ENCODE measurements at places on chromosomes 7 and 10. TPM values are rescaled to one million over a fixed set of nuclear protein-coding genes. Genes with fewer than 3 reads are reported as not detected.

The LIPF gene
- not detected for total RNA-seq

The PTPRN2 gene
- total RNA-seq = 12.5 TPM

The LRRC61 gene
- total RNA-seq = 11.8 TPM

The PDE6C gene
- not detected for total RNA-seq

The TMEM229A gene
- total RNA-seq = 0.32 TPM

The DRGX gene
- total RNA-seq = 0.10 TPM

The AGAP9 gene
- 17.4 TPM for total RNA-seq

The SEMA3A gene
- 9.7 TPM for total RNA-seq

The IFIT1B gene
- total RNA-seq = not detected

The SHH gene
- 9.6 TPM for total RNA-seq

The CFAP70 gene
- total RNA-seq = 0.94 TPM

DNA sequence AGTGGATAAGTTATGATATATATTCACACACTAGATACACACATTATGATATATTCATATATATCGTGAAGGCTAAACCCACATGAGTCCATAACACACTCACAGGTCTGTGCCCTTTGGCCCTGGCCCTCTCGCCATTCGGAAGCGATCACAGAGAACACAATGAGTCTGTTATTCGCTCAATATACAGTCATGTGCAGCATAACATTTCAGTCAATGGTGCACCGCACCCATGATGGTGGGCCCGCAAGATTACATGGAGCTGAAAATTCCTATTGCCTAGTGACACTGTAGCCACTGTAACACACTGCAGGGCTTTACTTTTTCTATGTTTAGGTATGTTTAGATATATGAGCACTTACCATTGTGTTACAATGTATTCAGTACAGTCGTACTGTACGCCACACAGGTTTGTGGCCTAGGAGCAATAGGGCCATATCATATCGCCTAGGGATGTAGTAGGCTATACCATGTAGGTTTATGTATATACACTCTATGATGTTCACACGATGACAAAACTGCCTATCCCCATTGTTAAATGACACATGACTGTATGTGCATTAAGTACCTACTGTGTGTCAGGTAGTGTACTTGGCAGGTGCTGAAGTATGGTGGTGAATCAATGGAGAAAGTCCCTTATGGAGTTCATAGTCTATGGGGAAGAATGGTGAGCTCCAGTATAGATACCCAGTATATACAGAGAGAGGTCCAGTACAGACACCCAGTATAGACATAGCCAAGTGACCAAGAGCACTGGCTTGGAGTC lies 198.8 kb upstream of the KLF14 start:
- no peak for DNase-seq

DNA sequence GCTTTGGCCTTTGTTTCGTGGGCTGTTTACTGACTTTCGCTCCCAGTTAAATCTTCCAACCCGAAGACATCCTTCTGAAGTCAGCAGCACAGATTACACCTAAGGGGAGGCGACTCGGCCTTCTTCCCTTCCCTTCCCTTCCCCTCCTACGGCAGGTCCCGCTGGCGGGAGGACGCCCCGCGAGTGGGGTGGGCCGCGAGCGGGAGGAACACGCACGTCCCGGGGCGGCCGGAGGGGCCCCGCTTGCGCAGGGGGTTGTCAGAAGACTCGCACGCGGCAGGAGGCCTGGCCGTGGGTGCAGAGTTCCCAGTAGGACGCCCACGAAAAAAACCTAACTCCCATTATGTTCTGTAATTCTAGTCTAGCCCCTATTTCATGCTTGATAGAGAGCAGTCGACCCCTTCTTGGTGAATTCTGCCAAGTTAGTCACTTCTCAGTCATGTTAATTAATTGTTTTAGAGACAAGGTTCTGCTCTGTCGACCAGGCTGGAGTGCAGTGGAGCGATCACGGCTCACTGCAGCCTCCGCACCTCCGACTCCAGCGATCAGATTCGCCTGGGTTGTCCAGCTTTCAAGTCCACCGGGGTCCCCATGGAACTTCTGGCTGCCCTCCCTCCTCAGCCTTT lies 19.2 kb upstream of the ZNF32 start:
- no peak for DNase-seq

DNA sequence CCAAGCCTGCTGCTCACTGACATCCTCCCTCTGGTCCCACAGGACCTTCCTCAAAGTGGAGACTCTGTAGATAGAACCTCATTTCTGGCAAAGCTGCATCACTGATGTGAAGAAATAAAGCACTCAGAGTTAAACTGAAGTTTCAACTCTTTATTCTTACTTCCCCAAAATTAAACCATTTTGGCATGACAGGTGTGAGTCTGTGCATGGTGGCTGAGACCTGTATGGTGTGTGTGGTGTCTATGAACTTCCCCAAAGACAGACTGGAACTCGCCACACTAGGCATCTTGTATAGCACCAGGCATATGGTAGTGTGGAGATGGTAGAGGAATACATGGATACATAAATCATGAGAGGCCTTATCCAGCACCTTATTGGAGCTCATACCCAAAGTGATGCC lies 6.6 kb upstream of the WDFY4 start:
- DNase-seq = no peak

DNA sequence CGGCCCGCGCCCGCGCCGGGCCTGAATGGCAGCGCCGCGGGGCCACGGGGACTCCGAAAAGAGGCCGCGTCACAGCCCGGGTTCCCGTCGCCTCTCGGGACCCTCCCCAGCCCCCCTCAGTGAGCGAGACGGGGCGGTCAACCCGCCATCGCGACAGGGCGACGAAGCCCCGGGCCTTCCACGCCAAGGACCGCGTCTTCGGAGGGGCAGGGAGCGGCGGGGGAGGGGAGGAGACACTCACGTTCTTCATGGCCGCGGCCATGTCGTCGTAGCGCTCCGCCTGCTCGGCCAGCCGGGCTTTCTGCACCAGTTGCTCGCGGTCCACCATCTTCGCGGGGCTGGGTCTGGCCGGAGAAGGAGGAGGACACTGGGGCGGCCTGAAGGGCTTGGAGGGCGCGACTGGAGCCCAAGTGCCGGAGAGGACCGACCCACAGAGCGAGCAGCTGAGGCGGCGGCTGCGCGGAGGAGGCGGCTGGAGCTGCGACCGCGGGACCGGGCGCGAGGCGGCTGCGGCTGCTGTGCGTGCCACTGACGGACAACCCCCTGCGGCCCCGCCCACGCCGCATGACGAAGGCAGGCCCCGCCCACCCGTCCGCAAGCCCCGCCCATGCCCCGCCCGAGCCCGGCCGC lies at the start of gene YWHAG:
YWHAG (minus strand) TSS at position 511 of the 630 bp plus-strand sequence; CDS start at position 328, 183 bp downstream.
- peak; percentile 93 for DNase-seq

GRCh38 chr7:92785923-92786322 lies 50.5 kb downstream of the CDK6 start:
- no peak for DNase-seq

DNA sequence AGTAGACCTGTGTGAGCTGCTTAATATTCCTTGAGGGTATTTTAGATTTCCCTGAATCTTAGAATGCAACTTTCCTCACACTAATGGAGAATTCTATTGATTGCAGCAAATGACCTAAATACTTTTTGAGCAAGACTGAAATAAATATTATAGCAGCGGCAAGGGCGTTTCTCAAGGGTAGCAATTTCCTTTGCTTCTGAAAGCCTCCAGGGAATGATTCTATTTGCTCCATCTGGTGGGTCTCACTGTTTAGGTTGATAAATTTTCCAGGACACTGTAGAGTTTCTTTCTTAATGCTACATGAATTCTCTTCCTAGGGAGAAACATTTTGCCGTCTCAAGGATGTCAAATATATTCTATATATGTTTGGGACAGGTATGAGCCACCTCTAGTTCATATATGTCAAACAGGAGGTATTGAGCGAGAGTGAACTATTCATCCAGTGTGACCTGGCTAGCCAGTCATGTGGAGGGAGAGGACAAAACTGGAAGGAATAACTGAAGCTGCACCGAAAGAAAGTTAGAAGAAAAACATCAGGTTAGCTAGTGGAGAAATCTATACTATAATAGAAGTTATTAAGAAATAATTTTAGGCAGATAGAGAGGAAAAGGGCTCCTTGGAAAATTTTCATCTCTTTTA lies 57.9 kb upstream of the FZD8 start:
- DNase-seq = no peak

GRCh38 chr10:71269301-71270288 lies 49.5 kb upstream of the SLC29A3 start:
- no peak for DNase-seq

DNA sequence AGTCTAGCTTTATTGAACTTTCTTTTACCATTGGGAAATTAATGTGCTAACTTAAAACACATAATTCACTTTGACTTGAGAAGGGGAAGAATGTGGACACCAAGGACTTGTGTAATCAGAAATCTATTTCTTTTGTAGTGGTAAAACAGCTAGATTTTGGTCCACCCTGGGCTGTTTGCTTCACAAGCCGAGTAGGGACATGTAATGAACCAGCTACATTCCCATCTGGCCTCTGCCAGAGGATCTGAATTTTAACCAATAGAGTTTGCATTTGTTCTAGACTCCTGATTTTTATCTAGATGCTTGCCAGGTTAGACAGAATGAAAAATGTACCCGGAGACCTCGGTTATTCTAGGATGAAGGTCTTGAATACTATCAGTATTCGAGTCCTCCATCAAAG lies 1.9 kb downstream of the CACNB2 start:
- DNase-seq = no peak

- no peak for DNase-seq
These were observed 50.4 kb upstream of the PLEKHA1 start for GRCh38 chr10:122323941-122324675.

- no peak for DNase-seq
These were observed 33.9 kb upstream of the ORC5 start for GRCh38 chr7:104241538-104242209.

DNA sequence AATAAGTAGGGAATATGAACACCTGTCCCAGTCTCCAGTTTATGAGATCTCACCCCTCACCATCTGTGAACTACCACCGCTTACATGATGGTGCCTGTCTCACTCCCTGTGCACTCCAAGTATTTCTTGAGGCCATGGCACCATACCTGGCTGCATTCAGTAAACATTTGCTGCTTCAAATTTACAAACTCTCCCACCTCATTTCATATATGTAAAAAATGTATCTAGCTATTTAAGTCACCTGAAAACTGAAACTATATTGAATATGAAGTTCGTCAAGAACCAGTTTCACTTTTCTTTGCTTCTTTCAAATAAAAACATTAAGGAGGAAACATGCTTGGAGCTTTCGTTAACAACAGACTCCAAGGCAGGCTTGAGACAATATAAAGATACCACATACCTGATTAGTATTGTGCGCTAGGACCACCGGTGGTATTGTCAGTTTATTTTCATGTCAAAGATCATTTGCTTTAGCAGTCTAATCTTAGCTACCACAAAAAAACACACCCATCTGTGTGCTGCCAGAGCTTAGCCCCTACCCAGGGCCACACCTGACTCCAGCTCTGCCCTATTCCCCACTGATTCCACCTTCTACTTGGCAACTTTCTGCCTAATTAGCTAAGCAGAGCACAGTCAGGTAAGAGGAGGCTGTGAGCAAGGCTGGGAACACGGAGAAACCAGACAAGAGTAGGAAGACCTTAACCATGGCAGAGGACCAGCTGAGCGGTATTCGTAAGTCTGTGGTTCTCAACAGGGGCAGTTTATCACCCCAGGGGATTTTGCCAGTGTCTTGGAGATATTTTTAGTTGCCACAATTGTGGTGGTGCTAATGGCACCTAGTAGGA lies 92.0 kb downstream of the ZFAND4 start:
- DNase-seq = peak; percentile 44

DNA sequence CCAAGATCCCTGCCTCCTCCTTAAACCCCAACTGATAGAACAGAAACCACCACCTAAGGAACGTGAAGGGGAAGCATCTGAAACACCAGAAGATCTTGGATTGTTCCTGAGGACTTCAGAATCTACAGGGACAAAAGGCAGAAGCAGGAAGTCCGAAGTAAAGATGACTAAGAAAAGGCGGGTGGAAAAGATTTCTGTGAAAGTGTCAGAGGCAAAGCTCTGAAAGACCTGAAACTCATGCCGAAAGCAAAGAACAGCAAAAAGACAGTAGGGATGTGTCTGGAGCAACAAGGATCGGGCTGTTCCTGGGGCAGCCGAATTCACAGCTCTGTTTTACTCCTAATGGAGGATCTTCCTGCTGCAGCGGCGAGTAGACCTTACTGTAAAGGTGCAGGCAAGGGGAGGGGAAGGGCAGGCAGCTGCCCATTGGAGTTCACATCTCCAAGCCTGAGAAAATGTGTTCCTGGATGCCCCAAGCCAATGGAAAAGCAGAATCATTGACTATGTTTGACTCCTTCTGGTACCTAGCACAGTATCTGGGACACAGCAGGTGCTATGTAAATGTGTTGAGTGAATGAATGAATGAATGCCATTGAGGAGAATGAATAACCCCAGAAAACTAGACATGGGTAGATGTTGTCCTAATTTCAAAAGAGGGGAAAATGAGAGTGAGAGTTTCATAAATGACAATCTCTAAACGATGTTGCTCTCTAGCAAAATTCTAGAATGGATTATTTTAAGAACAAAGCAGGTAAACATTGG lies 40.4 kb downstream of the PDIA4 start:
- DNase-seq = no peak

- DNase-seq = no peak
These were observed 43.9 kb downstream of the PYROXD2 start for GRCh38 chr10:98370831-98371820.

DNA sequence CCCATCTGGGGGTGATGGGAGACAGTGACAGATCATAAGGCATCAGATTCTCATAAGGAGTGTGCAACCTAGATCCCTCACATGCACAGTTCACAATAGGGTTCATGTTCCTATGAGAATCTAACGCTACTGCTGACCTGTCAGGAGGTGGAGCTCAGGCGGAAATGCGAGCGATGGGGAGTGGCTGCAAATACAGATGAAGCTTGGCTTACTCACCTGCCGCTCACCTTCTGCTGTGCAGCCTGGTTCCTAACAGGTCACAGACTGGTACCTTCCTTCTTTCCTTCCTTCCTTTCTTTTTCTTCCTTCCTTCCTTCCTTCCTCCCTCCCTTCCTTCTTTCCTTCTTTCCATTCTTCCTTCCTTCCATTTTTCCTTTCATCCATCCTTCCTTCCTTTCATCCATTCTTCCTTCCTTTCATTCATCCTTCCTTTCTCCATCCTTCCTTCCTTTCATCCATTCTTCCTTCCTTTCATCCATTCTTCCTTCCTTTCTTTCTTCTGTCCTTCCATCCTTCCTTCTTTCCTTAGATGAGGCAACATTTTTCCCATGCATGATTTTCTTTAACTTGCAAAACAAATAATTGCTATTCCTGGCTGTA lies 370.0 kb upstream of the AUTS2 start:
- no peak for DNase-seq
